Ammon's horn (tissue), 1 donor: ENCODE measurements at places on chromosomes 11 and 22.
A peak's percentile ranks its signal among the peaks of the same experiment; 100 is the strongest.

- DNase-seq, result peak; percentile 68
These were observed 705 bp downstream of the BBOX1 start for GRCh38 chr11:27041141-27041899.

GRCh38 chr22:29215012-29215860 lies 9.5 kb downstream of the EMID1 start:
- DNase-seq, result no peak

DNA sequence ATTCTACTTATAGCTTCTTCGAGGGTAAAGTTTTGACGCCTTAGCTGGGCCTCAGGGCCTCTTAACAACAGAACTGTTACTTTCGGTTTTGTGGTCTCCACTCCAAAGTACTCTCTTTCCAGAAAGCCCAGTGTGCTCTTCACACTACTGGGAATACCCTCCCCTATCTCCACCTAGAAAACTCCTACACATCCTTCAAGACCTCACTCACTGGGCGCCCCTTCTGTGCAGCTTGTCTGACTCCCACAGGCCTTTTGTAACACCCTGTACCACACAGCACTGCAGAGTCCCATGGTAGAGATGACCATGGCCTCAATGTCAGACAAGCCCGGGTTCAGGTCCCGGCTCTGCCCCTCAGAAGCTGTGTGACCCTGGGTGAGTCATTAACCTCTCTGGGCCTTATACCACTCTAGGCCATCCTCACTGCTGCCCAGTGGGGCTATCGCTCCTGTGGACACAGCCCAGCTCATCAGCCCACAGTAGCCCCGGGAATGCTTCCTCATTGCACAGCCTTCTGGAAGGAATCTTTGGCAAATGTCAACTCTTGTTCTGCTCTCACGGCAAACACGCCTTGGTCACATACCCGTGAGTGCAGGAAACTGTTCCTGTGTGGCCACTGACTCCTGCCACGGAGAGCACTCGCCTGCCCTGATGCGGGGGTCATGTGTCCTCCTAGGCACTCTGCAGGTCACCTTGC lies 51.4 kb downstream of the SHISAL1 start:
- no peak for DNase-seq

- DNase-seq, result no peak
These were observed 6.5 kb upstream of the APOBEC3H start for GRCh38 chr22:39090426-39091064.

DNA sequence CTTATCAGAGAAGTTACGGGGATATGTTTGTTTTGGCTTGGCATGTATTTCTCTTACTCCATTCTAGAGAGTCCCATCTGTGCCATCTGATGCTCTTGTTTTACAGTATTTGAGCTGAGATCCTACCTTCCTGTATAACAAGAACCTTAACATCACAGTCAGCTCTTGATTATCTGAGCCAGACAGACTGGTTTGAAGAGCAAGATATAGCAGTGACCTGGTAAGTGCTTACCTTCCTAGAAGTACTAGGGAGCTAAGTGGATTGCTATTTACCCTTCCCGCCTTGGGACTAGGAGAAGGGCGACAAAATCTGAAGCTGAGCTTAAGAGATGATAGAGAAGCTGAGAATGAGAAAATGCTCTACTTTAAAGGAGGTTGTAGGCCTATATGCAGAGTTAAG lies 235.3 kb downstream of the CSNK2A3 start:
- peak; percentile 8 for DNase-seq
